Jurkat, Clone E6-1 (cell line): ENCODE measurements at places on chromosomes 5 and 9.

DNA sequence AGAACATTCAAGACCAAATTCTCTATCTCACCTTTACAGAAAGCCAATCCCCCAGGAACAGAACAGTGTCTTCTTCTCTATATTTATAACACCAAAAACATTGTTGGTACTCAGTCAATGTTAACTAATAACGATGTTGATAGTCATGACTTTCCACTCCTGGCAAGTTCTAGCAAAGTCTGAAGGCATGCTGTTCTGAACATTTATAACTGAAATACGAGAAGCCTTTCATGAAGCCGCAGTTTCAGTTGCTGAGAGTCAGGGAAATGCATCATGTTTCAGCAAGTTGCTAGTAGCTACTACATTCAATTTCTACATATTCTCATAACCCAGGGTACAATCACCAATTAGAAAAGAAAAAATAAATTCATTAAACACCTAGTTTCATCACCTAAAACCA is 301.4 kb downstream of the PDE4D start:
- no peak for DNase-seq

- peak; percentile 12 for DNase-seq
These were observed 2.4 kb upstream of the VAV2 start for GRCh38 chr9:133994353-133995011.

DNA sequence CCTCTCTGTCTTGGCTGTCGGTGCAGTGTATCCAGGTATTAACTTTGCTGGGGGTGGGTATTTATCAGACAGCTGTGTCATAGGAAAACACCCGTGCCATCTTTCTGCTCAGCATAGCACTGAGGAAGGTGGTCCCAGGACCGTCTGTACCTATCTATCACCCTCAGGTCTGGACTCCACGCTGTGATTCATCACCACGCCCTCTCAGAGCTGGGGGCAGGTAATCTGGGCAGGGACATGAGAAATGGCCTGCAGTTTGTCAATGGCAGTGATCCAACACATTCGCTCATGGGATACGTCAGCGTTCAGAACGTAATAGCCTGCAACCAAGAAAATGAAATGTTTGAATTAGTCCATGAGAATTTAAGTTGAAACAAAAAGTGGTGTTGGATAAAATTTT is 151.6 kb upstream of the MAP1B start:
- DNase-seq, result no peak

- no peak for DNase-seq
These were observed 1.6 kb upstream of the DNLZ start for GRCh38 chr9:136364942-136365774.

DNA sequence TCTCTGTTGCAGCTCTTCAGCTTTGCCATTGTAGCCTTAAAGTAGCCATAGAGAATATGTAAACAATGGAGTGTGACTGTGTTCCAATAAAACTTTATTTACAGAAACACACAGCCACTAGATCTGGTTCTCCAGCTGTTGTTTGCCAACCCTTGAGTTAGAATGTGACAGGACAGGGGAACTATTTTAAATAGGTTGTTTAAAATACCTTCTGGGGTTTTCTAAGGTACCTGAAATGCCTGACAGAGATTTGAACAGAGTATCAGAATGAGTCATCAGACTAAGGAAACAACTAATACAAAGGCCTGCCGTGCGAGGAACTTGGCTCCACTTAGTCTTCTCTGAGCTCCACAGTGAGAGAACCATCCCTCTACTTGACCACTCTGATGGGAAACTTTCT is 85.4 kb downstream of the HSD17B4 start:
- DNase-seq, result no peak

DNA sequence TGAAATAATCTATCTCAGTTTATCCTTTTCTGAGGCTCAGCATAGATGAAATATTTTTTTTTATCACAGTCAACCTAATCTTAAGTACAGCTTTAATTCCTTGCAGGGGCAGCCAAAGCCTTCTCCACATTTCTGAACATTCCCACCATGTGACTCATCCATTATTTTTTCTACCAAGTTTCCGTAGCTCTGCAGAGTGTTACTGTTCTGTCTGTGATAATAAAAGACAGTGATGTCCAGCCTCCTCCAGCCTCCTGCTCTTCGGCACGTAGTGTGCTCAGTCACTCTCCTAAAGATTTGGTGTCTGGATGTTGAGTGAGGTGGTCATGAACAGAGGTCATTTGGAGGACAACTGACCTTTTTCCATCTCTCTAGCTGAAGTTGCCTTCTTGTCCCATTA is 338.1 kb upstream of the ADAMTS16 start:
- DNase-seq, result no peak

- DNase-seq, result no peak
These were observed 452.4 kb upstream of the WWC1 start for GRCh38 chr5:167839065-167839464.

DNA sequence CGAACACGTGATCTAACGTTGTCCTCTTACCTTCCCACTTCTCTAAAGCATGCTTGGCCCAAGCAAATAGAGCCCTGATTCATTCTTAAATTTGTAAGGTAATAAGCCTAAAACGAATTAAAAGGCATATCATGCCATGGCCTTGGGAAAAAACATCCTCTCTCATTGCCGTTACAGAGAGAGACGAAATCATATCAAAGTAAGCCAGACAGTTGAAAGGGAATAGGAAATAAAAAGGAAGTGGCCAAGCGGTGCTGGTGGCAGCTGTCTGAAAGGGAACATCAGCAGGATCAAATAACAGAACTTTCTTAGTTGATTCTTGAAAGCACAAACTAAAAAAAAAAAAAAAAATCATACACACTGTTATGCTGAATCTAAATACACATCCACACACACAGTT is 49.1 kb upstream of the CDH6 start:
- peak; percentile 71 for DNase-seq

DNA sequence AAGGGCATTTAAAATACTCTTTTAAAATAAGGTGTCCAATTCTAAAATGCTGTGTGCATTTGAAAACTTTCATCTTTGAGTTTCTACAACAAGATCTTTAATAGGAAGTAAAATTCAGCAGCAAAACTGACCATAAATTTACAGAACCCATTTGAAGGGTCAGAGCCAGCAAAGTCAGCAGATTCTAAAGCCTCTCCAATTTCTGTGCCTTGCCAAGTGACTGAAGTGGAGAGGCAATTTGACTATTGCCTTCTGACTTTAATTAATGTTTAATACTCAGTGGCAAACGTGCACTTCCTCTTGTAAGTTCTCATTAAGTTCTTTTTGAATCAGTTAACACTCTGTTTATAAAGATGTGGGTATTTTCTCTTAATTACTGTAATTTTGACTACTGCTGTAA is 155.2 kb downstream of the BAAT start:
- DNase-seq, result no peak

DNA sequence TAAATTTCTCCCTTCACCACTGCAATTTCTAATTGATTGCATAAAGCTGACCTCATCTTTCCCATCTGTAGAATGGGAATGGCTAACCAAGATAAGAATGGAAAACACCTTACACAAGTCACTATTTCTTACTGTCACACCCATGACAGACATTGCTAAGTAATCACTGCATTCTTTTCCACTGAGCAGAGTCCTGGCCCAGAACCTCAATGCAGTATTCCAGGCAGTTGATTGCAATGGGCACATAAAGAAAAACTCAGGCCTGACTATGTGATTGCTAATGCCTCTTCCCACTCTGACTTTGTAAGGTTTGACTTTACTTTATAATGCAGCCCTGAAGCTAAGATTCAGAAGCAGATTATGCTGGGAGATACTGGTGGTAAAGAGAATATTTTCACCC is 29.3 kb downstream of the TRIM32 start:
- DNase-seq, result no peak

GRCh38 chr9:38388283-38389223 is 3.9 kb upstream of the ALDH1B1 start:
- DNase-seq, result no peak

DNA sequence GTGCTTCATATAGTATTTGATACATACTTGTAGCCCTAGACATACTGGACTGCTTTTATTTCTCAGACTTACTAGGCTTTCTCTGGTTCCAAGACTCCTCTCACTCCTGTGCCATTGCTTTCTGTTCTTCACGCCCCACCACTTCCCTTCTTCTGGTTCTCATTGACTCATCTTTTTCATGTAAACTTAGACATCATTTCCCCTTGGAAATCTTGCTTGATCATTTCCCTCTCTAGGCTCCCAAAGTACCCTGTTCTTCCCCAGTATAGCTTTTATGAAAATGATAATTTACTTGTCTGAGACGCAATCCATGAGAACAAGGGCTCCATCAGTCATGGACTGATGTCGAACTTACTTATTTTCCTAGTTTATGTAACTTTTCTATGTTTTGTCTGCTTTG is 83.5 kb downstream of the TLR4 start:
- DNase-seq, result no peak

- peak; percentile 26 for DNase-seq
These were observed 207.9 kb downstream of the C9orf50 start for GRCh38 chr9:129412814-129413536.

DNA sequence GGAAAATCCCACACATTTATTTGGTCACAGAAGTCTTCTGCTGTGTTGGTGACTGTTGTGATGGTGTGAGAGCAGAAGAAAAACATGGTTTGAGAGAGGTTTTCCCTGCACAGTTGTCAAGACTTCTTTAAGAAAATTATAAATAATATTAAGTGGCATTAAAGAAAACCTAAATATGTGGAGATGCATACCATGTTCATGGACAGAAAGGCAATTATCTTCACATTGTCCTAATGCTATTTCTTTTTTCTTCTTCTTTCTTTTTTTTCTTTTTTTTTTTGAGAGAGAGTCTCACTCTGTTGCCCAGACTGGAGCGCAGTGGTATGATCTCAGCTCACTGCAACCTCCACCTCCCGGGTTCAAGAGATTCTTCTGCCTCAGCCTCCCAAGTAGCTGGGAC is 24.3 kb upstream of the ERGIC1 start:
- DNase-seq, result no peak

DNA sequence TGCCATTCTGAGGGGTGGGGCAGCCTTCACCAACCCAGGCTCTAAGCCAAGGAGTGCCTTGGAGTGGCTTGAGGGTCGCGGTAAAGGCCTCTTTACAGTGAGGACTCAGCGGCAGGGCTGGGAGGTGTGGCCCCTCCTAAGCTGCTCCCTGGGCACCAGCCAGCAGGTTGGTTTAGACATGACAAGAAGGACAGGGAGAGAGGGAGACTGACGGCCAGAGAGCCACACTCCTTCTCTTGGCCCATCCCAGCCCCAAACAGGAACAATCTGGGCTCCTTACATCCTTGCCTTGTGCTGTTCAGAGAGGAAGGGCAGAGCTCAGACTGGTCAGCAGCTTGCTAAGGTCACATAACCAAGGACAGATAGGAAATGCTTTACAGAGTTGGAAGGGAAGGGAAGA is 94.5 kb downstream of the LMX1B start:
- no peak for DNase-seq

GRCh38 chr5:113757508-113757907 is 244.0 kb downstream of the YTHDC2 start:
- no peak for DNase-seq

GRCh38 chr9:107593224-107593870 is 103.8 kb upstream of the KLF4 start:
- DNase-seq, result no peak

DNA sequence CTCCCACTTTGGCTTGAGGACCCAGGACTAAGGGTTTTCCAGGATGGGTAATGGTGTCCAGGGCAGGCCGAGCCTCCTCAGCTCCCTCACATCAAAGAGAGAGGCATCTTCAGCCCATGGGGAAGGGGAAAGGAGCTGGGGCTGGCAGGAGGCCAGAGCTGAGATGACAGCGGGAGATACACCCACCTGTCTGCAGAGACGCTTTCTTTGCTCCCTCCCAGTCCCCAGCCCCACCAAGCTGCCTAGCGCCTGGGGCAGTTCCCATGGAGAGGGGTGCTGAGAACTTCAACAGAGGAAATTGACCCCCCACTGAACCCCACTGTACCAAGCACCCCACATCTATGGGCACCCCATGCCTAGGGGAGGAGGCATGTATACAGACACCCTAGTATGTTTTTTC is 10.6 kb downstream of the PCDH1 start:
- no peak for DNase-seq

DNA sequence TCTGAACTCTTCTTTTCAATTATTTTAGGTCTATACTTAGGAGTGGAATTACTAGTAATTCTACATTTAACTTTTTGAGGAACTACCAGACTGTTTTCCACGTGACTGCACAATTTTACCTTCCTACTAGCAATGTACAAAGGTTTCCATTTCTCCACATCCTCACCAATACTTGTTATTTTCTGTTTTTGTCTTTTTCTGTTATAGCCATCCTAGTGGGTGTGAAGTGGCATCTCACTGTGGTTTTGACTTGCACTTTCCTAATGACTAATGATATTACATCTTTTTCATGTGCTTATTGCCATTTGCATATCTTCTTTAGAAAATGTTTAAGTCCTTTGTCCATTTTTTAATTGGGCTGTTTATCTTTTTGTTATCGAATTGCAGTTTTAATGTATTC is 136.9 kb upstream of the EGFLAM start:
- DNase-seq, result no peak

- no peak for DNase-seq
These were observed 4.6 kb downstream of the DCANP1 start for GRCh38 chr5:135442431-135443160.

GRCh38 chr9:13100914-13101572 is 178.4 kb downstream of the MPDZ start:
- DNase-seq, result no peak

DNA sequence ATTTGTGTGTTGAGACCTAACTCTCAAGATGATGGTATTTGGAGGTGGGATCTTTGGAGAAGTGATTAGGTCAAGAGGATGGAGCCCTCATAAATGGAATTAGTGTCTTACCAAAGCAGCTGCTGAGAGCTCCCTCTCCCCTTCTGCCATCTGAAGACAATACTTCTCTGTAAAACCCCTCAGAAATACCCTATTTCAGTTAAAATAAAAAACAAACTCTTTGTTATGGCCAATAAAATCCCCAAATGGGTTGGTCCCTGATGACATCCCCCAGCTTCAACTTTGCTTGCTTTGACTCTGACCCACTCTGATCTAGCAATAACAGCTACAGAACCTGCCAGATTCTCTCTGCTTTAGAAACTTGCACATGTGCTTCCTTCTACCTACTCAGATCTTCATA is 100.9 kb downstream of the SNCAIP start:
- no peak for DNase-seq
